ENCODE measurements at places on chromosomes 4 and X.

- H3K4me3 ChIP-seq, result no peak overlapping the region
- no peaks in the 10 kb centered on the region for H3K36me3 ChIP-seq
- DNase-seq, result peak; percentile 4
- H3K27ac ChIP-seq, result no peak overlapping the region
- peaks cover 16% of the 10 kb centered on the region for H3K4me1 ChIP-seq
Measured at GRCh38 chr4:182142176-182143085, 100.8 kb upstream of the TENM3 start.

DNA sequence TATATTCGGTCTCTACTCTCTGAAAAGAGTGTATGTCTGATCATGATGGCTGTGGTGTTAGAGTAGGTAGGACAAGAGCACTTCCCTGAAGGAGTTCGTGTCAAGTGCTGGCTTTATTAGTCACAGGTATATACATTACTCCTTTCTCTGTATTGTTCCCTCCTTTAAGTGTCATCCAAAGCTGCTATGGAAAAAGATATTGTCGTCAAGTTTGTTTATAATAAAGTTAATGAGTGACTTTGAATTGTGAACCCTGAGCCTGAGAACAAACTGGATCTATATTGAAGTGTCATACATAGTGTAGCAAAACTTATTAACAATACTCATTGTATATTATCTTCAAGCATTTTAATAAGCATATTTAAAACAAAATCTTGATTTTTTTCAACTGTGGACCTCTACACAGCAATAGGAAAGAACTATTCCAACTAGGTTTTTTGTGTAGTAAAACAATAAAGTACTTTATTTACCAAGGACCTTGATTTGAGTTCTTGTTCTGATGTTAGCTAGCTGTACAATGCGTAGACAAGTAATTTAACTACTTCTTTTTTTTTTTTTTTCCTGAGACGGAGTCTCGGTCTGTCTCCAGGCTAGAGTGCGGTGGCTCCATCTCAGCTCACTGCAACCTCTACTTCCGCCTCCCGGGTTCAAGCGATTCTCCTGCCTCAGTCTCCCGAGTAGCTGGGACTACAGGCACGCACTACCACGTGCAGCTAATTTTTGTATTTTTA is 177.7 kb downstream of the RAPGEF2 start:
- no peak overlapping the region for H3K27ac ChIP-seq
- no peak overlapping the region for H3K4me3 ChIP-seq
- H3K36me3 ChIP-seq, result peaks cover 6% of the 10 kb centered on the region
- DNase-seq, result no peak
- no peaks in the 10 kb centered on the region for H3K4me1 ChIP-seq
- no peaks in the 10 kb centered on the region for H3K27me3 ChIP-seq

GRCh38 chr4:15043922-15044321 is 41.6 kb downstream of the CPEB2 start:
- H3K27ac ChIP-seq, result no peak overlapping the region
- no peaks in the 10 kb centered on the region for H3K27me3 ChIP-seq
- H3K36me3 ChIP-seq, result peaks cover 8% of the 10 kb centered on the region
- no peak for DNase-seq
- no peak overlapping the region for H3K4me3 ChIP-seq

DNA sequence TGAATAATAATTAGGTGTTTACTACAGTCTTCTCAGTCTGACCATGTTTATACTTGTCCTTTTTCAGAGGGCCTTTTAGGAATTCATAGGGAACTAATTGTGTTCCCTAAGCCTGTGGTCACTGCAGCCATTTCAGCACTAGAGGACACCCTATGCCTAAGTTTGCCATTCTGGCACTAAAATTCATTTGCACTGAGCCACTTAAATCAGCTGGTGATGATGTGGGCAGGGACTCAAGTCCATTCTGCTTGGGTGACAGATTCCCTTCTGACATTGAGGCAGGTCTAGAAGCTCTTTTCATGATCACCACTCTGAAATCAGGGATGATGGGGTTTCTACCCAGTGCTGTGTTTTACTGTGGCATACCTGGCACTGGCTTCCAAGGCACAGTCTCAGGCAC is 1178.9 kb upstream of the DIAPH2 start:
- H3K4me3 ChIP-seq, result no peak overlapping the region
- DNase-seq, result no peak
- H3K27ac ChIP-seq, result no peak overlapping the region

DNA sequence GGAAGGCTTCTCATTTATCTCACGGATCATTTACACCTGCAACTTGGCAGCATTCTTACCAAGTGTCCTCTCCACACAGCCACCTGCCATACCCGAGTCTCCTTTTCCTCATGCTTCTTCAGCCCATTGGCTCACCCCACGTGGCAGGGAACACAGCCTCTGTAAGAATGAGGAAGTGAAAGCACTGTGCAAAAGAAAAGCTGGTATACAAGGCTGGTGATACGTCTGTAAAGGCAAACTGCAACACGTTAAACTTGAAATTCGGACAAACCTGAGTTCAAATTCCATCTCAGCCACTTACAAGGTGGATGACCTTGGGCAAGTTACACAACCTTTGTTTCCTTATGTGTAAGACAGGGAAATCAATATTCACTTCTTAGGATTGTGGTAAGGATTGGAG is 164.0 kb upstream of the RASGEF1B start:
- no peaks in the 10 kb centered on the region for H3K27me3 ChIP-seq
- H3K36me3 ChIP-seq, result no peaks in the 10 kb centered on the region
- no peak overlapping the region for H3K4me3 ChIP-seq
- no peak for DNase-seq
- no peak overlapping the region for H3K27ac ChIP-seq

- DNase-seq, result no peak
- no peak overlapping the region for H3K27ac ChIP-seq
- no peak overlapping the region for H3K4me3 ChIP-seq
- no peaks in the 10 kb centered on the region for H3K36me3 ChIP-seq
- no peaks in the 10 kb centered on the region for H3K4me1 ChIP-seq
- H3K27me3 ChIP-seq, result no peaks in the 10 kb centered on the region
Measured at GRCh38 chr4:156677131-156677531, 294.5 kb downstream of the PDGFC start.
